ENCODE measurements at places on chromosomes 11 and 22.
A peak's percentile ranks its signal among the peaks of the same experiment; 100 is the strongest.

DNA sequence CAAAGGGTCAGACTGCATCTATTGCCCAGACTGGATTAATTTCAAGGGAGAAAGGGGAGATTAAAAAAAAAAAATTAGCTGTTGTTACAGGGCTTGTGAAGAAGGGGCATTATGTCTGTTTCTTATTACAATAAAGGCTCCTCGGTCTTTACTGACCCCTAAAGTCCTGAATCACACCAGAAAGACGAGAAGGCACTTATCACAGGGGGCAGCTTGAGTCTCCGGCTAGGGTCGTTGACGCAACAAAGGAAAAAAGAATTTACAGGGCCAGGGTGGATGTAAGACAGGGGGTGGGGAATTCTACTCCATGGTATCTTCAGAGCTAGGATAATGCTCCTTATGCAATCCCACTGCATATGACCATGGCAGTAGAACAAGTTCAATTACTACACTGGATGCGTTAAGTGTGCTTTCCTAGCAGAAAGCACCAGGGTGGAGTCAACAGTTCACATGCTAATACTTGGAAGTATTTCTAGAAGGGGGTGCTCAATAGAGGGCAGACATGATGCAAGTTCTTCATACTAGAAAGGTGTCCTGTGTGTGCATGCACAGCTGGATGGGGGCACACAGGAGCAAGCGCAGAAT is 16.5 kb downstream of the DDX17 start:
- H3K27ac ChIP-seq = no peak overlapping the region
- no peaks in the 10 kb centered on the region for H3K4me1 ChIP-seq
- H3K4me3 ChIP-seq = no peak overlapping the region
- no peak for DNase-seq
- H3K27me3 ChIP-seq = no peaks in the 10 kb centered on the region

DNA sequence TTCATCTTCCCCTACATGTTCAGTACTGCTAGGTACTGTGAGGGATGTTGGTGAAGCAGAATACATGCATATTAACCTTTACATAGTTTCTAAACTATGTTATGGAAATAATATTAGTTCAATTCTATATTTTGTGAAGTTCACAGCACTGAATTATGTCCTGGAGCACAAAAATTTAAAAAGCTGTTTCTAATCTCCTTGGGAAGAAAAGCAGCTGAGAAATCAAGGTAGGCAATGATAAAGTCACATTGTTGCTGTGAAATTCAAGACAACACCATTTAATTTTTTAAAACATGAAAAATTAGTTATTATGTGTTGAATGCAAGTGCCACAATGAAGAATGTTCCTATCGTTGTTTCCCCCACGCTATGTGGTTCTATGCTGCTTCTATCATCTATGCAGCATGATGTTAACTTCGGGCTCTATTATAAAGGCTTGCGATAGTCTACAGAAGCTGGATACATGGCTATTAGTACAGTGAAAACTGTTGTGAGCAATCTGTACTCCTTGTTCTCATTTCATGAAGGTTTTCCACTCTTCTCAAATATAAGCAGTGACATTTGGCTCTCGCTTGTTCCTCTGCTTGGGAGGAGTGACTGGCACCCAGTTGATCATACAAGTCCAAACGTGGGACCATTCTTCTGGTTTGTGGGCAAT is 164.3 kb downstream of the AASDHPPT start:
- no peak overlapping the region for H3K27ac ChIP-seq
- no peak for DNase-seq
- no peaks in the 10 kb centered on the region for H3K36me3 ChIP-seq
- no peak overlapping the region for H3K4me3 ChIP-seq

- no peaks in the 10 kb centered on the region for H3K4me1 ChIP-seq
- H3K4me3 ChIP-seq = no peak overlapping the region
- H3K36me3 ChIP-seq = no peaks in the 10 kb centered on the region
- H3K27ac ChIP-seq = no peak overlapping the region
- DNase-seq = no peak
These were observed 22.9 kb downstream of the UQCR10 start for GRCh38 chr22:29790061-29790460.

- H3K4me3 ChIP-seq = no peak overlapping the region
- no peaks in the 10 kb centered on the region for H3K4me1 ChIP-seq
- H3K27ac ChIP-seq = no peak overlapping the region
- peak; percentile 24 for DNase-seq
- H3K36me3 ChIP-seq = no peaks in the 10 kb centered on the region
These were observed 128.8 kb downstream of the MED15 start for GRCh38 chr22:20636075-20636812.

- no peaks in the 10 kb centered on the region for H3K36me3 ChIP-seq
- no peaks in the 10 kb centered on the region for H3K27me3 ChIP-seq
- DNase-seq = no peak
These were observed 110.1 kb downstream of the TMPRSS5 start for GRCh38 chr11:113595810-113596594.

GRCh38 chr11:16925561-16926065 is 88.6 kb downstream of the PLEKHA7 start:
- DNase-seq = peak; percentile 83
- no peaks in the 10 kb centered on the region for H3K4me1 ChIP-seq
- H3K27ac ChIP-seq = no peak overlapping the region
- H3K27me3 ChIP-seq = no peaks in the 10 kb centered on the region
- H3K36me3 ChIP-seq = no peaks in the 10 kb centered on the region
